NCI-H1048 (cell line): ENCODE measurements at places on chromosomes 16 and 17.

GRCh38 chr17:75182319-75182568 is 515 bp downstream of the SUMO2 start:
- no peak for DNase-seq

- no peak for DNase-seq
These were observed 943 bp downstream of the DYNC1LI2 start for GRCh38 chr16:66750279-66751052.

DNA sequence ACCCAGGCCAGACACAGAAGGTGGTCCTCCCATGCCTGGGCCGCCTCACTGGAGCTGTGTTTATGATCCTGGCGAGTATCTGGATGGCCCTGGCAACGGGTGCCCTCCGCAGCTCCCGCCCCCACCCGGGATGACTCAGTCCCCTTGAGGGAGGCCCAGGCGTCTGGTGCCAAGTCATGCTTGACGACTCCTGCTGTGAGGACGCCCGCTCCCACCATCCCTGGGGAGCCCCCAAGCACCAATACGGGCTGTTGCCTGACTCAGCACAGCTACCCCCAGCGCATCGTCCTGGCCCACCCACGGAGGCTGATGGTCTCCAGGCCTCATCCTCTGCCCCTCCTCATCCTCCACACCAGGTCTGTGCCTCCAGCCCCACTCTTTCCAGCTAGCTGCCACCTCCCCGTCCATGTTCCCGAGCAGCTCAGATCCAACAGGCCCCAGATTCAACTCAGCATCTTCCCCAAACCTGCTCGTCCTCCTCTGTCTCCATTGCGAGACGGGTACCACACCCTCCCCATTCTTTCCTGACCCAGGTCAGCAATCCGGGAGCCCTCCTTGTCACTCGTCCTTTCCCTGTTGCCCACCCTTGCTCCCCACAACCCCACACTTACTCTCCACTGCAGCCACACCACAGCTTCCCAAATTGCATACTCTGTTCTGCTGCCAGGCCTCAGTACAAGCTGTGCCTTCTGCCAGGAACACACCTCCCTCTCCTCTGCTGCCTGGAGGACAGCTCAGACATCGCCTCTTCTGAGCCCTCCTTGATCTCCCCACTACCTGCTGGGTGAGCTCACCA is 2.6 kb downstream of the CAMKK1 start:
- DNase-seq, result no peak

- DNase-seq, result no peak
These were observed 12.7 kb upstream of the HASPIN start for GRCh38 chr17:3710951-3711383.

- DNase-seq, result no peak
These were observed 29.4 kb downstream of the HLF start for GRCh38 chr17:55294042-55294751.

- no peak for DNase-seq
These were observed 170.9 kb downstream of the IRF8 start for GRCh38 chr16:86069736-86070298.

GRCh38 chr17:57522042-57523005 is 222.8 kb downstream of the CCDC182 start:
- no peak for DNase-seq

GRCh38 chr17:50903604-50904517 is 37.7 kb upstream of the TOB1 start:
- no peak for DNase-seq

DNA sequence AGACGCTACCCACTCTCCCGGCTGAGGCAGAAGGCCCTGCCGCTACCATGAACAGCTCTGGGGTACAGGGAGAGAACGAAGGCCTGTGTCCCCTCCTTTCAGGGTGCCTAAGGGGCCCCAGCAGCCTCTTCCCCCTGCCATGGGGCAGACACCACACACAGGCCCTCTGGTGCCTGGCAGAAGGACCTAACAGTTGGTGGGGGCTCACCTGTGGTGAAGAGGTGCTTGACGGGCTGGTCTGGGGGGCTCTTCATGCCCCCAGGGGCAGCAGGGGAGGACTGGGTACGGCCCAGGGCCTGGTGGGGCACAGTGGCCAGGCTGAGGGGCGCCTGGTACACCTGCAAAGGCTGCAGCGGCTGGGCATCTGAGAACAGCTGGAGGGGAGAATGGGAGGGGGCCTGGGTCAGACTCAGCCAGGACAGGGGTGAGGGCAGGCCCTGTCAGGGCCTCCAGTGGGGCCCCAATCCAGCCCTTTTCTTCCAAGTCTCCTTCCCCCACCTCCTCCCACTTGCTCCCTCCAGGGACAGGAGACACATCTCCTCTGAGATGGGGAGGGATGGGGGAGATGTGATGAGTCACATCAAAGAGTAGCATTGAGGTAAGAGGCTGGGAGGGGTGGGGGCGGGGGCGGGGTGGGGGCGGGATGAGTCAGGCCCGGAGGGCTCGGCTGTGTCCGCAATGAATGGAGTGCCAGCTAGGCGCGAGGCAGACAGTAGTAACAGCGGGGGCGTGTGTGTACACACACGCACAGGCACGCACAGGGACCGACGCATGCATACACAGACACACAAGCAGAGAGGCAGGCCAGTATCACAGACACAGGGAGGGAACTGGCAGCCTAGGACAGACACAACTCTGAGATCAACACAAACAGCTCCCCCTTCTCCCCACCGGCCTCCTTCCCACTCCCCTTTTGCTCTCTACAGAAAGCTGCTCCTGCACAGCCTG is 16.1 kb downstream of the G6PC3 start:
- no peak for DNase-seq

DNA sequence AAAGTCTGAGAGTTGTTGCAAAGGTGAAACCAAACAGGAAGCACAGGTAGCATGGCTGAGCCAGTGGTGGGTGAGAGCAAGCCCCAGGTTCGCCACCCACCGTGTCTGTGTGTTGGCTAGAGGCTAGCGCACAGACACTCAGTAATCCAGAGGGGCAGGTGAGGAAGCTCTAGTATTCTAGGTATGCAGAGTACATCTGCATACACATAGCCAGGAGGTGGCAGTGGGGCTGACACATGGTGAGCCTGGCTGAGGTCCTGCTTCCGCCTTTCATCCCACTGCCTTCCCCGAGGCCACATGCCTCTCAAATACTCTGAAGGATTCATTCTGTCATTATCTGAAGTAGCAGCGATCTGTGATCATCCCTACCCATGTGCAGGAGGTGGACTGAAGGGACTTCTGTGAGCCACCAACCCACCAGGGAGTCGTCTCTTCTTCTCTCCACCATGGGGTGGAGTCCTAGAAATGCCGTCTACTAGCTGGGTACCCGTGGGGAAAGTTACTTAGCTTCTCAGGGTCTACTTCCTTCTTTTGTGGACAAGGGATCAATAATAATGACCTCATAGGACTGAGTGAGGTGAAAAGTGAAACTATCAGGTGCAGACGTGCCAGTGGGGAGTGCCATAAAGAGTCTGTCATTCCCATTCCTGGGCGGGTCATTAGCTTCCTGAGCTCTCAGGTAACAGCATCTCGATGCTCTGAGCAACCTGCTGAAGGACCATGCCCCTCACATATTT is 36.0 kb upstream of the ICAM2 start:
- DNase-seq, result no peak

- no peak for DNase-seq
These were observed 26.2 kb downstream of the TBX2 start for GRCh38 chr17:61425682-61426481.

GRCh38 chr17:64250233-64250835 is 12.7 kb downstream of the TEX2 start:
- DNase-seq, result no peak

DNA sequence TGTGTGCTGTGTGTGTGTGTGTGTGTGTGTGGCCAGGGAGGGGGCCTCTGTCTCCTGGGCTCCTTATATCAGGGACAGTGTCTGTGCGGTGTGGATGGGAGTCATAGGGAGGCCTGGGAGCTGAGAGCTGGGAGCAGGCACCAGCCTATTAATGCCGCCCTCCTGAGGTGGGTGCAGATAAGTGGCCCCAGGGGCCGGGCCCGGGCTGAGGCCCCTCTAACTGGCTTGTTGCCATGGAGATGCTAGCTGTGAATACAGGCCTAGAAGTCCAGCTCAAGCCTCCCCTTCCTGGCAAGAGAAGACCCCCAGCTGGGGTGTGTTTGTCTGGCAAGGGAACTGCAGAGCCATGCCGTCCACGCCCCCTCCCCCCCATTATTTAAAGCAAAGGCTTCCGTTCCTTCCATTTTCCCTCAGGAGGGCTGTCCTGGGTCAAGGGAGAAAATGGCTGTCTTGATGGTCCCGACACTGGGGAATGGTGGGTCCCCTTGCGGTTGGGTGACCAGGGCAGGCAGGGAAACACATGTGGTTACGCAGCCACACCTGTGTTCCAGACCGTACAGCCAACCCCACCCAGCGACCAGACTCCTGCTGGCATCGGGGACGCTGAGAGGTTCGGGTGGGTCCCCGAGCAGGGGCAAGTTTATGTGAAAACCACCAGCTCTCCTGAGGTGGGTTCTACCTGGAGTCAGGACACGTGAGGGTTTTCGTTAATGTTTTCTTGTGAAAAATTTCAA is 141.1 kb downstream of the MRM1 start:
- no peak for DNase-seq

DNA sequence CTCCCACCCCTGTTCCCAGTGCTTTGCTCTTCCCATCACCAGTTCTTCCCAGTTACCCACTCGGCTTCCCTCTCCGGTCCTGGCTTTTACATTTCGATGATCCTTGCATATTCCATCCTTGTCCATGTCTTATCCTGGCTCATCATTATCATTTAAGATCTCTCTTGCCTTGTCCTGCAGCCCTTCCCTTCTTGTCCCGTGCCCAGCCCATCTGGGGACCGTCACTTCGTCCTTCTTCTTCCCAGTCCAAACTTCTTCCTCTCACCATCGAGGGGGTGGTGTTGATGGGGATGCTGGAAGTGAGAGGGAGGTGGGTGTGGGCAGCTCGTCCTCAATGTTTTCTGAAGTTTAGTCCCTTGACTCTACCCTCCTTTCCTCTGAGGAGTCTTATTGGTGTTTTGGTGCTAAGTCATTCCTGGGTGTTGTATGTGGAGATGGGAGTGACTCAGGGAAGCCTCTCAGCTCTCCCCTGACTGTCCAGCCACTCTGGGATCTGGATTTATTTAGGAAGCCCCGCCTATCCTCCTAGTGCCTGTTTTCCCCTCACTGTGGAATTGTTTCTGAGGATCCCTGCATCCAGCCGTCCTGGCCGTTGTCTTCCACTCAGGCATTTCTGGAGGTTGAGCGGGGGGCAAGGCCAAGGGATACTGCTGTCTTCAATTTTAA is 975 bp downstream of the SNX29 start:
- DNase-seq, result no peak

DNA sequence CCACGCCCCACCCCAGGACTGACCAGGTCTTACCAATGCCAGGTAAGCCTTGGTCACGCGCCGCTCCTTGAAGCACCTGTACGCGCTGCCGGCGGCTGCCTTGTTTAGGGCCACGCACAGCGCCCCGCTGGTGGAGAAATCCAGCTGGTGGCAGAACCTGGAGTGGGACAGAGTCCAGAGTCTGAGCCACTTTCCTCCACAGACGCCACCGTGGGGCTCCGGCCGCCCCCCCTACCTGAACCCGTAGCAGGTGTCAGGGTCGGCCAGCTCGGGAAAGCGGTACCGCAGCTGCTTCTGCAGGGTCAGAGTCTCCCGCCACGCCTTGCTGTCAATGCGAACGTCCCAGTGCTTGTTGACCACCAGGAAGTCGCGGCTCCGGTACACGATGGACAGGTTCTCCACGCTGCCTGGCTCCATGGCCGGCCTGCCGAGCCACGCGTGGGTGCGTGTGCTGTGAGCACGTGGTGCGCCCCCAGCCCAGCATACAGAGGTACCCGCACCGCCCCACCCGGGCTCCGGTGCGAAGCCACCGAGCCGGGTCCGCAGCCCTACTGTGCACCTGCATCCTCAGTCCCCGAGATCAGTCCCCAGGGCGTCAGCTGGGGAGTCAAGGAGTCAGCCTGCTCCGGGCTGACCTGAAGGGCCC is 737 bp downstream of the RPUSD1 start:
- no peak for DNase-seq

DNA sequence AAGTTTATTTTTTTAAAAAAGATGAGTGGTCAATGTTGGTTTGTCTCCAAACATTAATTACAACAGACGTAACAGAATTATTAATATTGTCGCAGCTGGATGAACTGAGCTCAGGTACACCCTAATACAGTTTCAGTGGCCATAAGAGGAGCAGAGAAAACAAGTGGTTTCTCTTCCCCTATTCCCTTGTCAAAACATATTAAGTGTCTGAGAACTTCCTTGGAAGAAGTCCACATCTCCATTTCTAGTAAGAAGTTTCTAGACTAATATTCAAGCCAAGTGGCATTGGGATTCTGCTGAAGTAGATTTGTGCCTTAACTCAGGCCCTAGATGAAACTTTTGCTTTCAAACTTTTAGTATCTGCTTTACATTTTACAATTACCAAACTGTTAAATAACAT is 47.7 kb downstream of the GNA13 start:
- DNase-seq, result no peak

GRCh38 chr17:68255731-68256538 is 8.1 kb downstream of the AMZ2 start:
- no peak for DNase-seq

DNA sequence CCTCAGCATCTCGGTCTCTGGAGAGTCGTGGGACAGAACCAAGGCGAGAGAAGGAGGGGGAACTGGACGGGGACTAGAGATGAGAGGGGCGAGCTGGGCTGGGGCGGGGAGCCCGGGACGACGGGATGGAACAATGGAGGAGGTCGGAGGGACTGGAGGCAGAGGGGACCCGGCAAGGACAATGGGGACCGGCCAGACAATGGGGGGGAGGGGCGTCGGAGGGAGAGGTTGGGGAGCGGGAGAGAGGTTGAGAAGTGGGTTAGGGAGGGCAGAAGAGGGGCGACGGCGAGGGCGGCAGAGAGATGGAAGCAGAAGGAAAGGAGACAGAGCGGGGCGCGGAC is 719 bp downstream of the NGFR start:
- no peak for DNase-seq

DNA sequence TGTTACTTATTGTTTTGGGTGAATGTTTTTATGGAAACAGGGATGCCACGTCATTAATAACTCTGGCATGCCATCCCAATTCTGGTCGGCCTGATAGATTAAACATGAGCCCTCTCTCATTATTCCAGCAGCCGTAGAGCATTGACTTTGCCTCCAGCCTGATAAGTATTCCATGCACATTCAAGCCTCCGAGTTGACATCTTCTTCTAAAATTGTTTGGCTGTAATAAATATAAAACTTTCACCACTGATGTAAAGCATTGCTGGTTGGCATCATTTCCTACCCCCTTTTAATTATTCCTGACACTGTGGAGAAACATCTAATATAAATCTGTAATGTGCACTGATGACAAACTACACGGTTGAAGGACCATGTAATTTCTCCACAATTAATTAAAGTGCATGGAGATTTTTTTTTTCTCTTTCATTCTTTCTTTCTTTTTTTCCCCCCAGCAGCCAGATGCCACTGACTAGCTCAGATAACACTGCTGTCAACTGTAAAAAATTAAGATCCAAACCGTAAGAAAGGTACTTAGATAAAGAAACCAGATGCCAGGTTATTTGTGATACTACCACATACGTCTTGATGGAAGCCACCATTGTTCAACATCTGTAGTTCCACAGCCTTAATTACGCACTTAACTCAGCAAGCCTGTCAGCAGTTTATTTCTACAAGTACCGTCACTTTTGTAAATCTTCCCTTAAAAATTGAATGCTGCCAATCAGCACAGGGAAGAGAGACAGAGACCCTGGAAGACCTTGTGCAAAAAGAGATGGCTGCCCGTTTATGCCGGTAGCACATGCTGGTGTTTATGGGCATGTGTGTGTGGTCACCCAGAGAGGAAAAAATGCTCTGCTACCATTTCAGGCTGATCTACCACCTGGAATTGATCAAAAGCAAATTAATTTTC is 237.7 kb downstream of the IRX3 start:
- no peak for DNase-seq

GRCh38 chr17:37220607-37220953 is 155.2 kb upstream of the C17orf78 start:
- no peak for DNase-seq

- no peak for DNase-seq
These were observed 132.3 kb upstream of the RBFOX1 start for GRCh38 chr16:7200320-7200719.
